ENCODE measurements at places on chromosomes 4 and X.

DNA sequence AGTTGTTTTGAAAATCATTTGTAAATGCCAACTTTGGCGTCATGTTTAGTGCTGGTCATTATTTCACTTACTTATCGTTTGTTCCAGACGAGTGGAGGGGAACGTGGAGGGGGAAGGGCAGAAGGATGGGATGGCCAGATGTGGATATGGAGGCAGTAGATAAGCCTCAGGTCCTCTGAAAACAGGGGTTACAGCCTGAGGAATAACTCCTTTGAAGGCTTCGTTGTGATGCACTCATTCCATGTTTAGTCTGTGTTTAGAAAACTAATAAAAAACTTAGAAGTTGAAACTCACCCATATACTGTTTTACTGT, 1.1 kb downstream of the MOB1B start:
- no peak for DNase-seq

DNA sequence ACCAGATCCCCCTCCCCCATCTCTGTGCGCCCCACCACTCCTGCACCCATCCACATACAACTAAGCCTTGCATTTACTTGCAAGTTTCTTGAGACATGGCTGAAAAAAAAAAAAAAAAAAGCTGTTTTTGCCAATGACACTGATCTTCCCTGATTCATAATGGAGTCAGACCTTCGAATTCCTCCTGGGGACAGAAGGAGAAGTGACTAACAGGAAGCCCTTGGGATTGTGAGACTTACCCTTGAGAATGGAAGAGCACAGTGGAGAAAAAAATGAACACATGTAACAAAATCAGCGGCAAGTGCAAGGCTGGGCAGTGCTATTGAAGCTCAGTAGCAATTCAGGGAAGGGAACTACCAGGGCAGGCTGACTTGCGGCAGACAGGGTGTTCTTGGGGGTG, 288.4 kb downstream of the BCOR start:
- no peak for DNase-seq

DNA sequence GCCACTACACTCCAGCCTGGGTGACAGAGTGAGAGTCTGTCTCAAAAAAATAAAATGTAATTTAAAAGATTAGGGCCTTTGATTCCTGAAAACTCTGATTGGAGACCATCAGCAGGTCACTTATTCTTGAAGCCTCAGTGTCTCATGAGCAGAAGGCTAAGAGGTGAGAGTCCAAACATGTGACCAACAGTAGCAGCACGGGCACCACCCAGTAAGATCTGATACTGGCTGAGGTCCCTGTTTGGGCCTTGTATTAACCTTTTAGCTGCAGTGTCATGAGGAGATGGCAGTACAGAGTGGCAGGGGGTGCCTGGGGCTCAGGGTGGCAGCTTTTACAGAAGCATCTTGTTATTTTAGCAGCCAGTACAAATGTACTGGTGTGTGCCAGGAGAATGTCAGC, 89.3 kb downstream of the FHDC1 start:
- no peak for DNase-seq

- DNase-seq = no peak
Observed at GRCh38 chrX:15072880-15073279, 197.0 kb downstream of the ASB9 start.

DNA sequence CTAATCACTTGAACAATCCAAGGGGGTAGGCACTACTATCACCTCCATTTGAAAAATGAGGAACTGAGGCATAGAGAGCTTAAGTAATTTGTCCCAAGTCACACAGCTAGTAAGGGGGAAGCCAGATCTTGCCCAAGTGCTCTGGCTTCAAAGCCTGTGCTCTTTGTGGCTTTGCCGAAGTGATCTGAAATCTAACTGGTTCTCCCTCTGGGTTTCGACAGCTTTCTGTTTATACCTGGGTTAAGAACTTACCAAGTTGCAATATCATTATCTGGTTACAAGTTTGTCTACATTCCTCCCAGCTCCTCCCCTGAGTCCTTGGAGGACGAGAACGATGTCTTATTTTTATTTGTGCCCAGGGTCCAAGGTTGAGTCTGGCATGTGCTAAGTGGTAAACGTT, 125.3 kb upstream of the RAI2 start:
- DNase-seq = no peak

DNA sequence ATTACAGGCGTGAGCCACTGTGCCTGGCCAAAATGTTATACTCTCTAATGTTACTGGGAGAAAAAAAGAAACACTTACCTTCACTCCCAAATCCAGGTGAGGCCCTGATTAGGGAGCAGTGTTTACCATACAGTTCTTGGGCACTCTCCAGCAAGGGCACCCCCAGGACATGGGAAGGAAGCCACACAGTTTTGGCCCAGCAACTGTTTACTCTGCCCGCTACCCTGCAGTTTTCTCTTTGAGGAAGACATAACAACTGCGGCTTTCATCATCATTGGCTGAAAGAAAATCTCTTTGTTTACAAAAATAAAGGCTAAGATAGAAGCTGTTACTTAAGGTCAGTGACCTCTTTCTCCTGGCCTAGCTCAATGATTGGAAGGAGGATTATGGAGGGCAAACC, 145.5 kb upstream of the DUSP21 start:
- no peak for DNase-seq

DNA sequence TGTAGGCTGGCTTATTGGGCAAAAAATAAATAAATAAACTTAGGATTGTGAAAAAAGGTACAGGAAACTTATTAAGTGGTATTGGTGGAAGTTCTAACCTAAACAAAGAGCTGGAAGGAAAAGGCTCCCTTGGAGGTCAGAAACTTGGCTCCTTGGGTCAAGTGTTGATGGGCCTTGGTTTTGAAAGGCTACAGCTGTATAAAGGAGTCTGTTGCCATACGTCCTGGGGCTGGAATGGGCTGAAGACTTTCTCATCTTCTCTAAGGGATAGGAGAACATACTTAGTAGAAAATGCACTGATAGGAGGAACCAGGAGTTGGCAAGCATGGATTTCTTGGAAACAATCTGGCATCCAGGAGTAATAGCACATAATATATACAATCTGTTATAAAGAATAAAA, 56.6 kb downstream of the PDLIM5 start:
- DNase-seq = no peak

DNA sequence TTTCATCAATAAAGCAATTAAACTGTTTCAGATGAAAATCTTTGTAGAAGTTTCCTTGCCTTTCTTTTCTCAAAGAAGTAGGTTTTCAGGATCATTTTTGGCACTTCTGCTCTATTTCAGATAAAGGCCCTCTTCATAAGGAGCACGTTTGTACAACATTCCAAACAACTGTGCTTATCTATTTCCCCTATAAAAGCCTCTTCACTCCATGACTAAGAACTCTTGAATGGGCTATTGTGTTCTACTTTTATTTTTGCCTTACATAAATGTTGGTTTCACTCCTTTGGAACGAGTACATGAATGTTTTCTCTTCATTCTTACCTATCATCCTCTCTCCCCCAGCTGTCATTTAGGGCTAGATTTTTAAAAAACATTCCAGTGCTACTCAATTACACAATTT, 288.0 kb upstream of the PPP1R2C start:
- DNase-seq = no peak

- DNase-seq = no peak
Observed at GRCh38 chr4:7238300-7238960, 46.1 kb downstream of the SORCS2 start.

DNA sequence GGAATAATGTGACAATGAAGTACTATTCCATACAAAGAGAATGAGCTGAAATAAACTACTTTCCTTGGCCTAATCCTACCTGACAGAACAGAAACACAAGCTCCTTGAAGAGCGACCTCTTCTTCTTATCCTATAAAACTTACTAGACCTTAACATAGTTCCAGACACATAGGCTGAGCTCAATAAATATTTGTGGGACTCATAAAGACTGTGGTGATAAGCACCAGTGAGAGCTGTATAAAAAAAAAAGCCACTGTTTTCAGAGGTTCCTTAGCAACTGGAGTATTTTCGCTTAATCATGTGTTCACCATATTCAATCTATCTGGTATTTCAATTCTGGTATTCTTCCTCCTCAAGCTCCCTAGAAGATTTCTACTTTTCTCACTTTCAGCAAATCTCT, 1129.6 kb downstream of the STPG2 start:
- no peak for DNase-seq

- no peak for DNase-seq
Observed at GRCh38 chr4:42515156-42515884, 118.0 kb downstream of the SHISA3 start.

- no peak for DNase-seq
Observed at GRCh38 chr4:165204462-165204830, 2.9 kb upstream of the KLHL2 start.

DNA sequence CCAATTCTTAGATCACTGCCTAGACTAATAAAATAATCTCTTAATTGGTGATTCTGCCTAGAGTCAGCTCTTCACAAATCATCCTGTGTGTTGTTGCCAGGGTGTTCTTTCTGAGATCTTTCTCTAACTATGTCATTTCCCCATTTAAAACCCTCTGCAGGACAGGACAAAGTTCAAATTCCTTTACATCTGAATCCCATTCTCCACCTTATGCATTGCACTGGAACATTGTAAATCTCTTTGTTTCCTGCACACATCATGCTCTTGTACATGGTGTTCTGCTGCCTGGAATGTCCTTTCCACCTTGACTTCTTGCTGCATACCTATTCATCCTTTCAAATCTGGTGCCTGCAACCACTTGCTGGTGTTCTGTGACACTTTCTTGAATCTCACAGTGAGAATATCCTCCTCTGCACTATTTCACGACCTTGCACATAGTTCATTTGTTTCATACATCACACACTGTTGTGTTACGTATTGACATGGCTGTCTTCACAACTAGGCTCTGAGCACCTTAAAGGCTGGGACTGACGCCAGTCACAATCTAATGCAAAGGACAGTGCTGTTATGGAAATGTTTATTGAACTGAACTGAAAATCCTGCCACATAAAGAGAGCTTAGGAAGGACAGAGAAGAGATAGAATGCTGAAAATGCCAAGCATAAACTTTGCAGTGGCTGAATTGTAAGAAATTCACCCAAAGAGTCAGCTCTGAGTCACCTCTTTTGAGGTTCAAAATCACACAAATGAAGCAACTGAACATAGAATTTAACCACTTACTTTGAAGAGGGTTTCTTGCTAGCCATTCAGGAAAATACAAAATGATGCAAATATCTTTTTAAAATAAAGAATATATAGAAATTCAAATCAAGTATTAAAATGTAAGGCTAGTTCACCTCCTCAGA, 26.4 kb upstream of the SMIM14 start:
- DNase-seq = no peak

GRCh38 chr4:69196209-69196965, 18.2 kb downstream of the UGT2B11 start:
- no peak for DNase-seq

DNA sequence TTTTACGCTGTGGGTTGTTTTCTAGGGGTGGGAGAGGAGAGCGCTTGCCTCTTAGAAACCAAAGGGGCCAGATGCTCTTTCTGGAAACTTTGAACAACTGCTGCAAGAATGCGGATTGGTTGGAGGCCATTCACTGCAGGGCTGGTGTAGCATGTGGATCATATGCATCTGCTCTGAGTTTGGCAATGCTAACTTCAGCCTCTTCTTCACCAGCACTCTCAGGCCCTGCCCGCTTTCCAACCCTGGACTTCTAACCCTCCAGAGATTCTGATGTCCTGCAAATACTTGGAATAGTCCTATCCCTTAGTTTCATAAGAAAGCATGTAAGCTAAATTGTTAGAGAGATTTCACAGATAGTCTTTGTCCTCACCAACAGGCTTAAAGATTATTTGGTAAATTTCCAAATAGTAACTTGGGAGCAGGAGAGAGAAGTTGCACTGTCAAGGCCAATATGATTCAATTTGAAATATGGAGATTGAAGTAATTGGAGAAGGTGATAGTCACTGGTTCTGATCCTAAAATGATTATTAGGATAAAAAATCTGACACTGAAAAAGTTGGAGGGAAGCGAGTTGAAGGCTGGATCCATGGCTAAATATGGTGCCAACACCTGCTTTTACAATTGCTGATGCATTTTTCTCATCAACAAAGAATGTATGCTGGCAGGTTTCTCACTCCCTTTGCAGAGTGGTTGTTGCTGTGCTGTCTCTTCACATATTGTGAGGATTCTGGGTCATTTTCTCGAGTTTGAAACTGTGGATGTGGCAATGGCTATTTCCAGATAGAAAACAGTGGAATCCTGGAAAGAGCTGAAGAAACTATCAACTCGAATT, 210.4 kb downstream of the PTTG2 start:
- no peak for DNase-seq

DNA sequence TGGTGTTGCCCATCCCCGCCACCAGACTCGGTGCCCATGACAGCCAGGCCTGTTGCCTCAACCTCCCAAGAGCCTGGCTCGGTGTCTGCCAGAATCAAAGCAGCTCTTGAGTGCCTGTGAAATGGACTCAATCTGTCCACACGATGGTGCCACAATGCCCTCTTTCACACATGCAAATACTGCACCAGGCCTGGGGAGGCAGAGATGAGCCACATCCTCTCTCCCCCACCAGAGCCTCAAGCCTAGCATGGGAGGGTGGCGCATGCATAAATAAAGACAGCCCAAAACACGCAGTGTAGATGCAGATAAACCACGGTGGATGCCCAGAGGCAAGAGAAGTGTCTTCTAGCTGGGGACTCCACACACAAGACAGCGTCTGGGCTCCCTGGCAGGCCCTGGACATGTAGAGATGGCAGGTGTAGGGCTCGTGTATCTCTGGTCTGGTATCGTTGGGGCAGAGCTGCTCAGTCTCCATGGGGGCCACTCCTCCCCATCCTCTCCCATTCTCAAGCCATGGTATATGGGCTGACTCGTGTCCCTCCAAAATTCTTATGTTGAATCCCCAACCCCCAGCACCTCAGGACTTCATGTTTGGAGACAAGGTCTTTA, 65.6 kb downstream of the JAKMIP1 start:
- peak; percentile 75 for DNase-seq

DNA sequence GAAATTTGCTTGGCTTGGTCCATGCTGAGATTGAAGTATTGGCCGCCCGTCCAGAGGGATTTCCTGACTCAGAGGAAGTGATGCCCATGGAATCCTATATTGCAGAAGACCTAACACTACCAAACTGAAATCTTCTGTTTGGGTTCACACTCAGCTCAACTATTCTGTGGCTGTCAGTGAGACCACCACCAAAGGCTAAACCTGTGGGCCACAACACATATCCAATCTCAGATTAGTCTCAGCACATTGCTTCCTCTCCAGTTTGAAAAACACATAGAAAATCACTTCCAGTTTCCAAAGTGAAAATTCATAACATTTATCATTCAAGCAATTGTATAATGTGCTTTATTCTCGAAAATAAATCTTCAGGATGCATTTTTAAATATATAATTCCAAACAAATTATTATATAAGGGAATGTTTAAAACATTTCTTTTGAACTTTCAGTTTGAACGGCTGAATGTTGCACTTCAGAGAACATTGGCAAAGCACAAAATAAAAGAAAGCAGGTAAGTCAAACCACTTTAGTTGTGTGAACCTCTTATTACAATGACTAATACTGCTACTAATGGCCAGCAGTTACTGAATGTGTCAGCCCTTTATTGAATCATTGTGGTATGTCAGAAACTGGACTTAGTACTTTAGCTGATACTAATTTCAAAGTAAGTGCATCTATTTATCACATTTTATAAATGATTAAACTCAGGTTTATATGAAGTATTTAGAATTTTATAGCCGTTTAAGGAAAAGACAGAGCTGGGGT, 37.0 kb downstream of the GUCY1A1 start:
- no peak for DNase-seq

Measured in CD4-positive, alpha-beta T cell treated with Interleukin-10 for 1 hour (primary cell).